ENCODE measurements at places on chromosomes 3 and 15.

DNA sequence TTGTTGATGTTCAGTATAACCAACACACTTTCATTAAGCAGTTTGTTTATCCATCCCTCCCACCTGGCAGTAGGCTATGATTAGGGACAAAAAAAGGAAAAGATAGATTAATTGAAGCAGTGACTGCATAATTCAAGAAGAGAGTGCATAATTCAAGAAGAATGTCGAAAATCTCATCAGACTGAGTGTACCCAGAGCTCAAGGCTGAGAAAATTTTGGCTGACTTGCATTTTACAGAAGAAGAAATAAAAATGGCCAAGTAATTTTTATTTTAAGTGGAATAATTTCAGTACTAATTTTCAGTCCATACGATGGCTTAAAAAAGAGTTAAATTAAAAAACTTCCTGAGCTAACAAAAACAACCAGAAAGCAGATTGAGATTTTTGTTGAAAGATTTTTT lies 145.4 kb upstream of the LRRFIP2 start:
- no peak for DNase-seq

DNA sequence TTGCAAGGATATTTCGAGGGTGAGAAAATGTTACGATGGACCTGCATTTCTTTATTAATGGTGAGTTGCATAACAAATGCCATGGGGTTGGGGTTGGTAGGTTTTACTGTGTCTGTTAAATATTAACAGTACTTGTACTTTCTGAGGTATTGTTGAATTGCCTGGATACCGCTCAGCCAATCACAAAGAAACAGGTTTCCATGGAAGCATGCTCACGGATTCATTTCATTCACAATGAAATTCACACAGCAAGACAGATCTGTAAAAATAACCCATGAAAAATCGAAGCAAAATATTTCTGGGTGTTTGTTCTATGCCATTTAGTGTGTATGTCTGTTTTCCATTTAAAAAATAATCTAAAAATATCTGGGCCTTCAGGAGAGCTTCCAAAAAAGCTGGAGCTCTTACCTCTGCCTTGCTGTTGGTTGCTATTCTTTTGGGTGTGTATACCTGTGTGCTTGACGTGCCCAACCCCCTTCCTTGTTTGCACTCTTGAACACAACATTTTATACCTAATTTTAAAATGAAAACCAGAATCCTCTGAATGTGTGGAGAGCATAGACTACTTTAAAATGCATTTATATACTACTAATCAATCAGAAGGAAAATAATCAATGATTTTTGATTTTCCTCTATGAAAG lies 479.8 kb upstream of the TBL1XR1 start:
- no peak for DNase-seq

DNA sequence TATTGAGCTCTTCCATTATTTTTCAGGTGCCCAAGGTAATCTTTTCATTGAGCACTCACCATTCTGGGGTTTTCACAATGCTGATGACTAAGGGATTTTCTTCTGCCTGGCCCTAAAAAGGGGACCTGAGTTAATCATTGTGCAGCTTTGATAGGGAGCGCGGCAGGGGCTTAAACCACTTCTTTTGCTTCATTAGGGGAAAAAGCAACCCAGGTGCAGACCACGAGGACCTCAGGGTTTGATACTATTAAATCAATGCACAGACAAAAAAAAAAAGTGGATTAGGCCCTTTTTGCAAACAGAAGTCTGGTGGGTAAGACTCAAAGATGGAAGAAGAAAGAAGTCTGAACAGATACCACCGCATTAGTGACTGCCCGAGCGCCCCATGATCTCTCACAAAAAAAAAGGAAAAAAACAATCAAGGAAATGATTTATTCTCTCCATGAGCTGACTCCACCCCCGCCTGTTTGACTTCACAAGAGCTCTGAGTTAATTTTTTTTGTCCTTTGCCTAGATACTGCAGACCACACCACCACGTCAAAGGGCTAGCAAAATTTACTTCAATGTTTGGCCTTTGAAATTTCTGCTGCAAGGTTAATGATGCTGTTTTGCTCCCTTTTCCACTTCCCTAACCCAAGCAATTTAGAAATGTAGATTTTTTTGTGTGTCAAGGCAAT lies 78.0 kb upstream of the FEZF2 start:
- no peak for DNase-seq

DNA sequence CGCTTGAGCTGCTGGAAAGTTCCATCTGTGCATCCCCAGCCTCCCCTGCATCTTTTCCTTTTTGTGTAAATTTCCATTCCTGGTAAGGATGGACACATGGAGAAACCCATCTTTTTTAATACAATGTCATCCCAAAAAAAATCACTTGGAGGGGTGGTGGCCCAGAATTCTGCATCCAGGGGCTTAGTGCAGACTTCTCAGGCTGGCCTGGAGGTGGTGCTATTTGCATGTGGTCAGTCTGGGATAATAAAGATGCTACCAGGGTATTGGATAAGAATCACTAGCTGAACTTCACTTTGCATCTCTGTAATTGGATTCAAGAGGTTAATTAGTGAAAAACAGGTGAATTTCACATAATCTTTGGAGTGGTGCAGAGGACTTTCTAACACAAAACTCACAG lies 1.8 kb upstream of the ZSCAN2 start:
- DNase-seq: no peak

- no peak for DNase-seq
Observed at GRCh38 chr3:13818919-13819318, 61.0 kb downstream of the WNT7A start.

All from GM06990 (cell line).